ENCODE measurements at places on chromosomes 12 and 14.

GRCh38 chr12:1517007-1517406 is 77.4 kb downstream of the FBXL14 start:
- peak; percentile 82 for DNase-seq

- no peak for DNase-seq
These were observed 577.5 kb downstream of the ALG10 start for GRCh38 chr12:34599530-34600513.

GRCh38 chr14:44165286-44165685 is 341.8 kb downstream of the FSCB start:
- DNase-seq, result no peak

GRCh38 chr12:23987046-23987445 is 37.6 kb upstream of the SOX5 start:
- DNase-seq, result no peak

- DNase-seq, result no peak
These were observed 141.9 kb downstream of the KIF26A start for GRCh38 chr14:104280085-104280901.

GRCh38 chr12:64669270-64669842 is 59.1 kb downstream of the RASSF3 start:
- no peak for DNase-seq

GRCh38 chr12:120841525-120841924 is 62.6 kb downstream of the SPPL3 start:
- DNase-seq, result no peak

DNA sequence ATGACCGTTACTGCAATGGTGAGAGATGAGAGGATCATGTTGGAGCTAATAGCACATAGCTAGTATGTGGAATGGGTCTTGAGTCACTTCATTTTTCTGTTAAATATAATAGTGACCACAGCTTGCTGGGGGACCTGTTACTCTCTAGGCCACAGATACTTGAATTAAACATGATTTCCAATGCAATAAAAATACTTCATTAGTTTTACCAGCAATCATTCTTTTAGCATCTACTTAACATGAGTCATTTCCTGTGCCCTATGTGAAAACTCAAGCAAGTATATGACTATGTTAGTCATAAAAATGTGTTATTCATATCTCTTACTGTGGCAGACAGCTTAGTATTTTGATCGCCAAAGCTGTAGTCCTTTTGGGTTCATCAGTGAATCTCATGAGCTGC is 798.8 kb downstream of the SLC16A7 start:
- peak; percentile 33 for DNase-seq

DNA sequence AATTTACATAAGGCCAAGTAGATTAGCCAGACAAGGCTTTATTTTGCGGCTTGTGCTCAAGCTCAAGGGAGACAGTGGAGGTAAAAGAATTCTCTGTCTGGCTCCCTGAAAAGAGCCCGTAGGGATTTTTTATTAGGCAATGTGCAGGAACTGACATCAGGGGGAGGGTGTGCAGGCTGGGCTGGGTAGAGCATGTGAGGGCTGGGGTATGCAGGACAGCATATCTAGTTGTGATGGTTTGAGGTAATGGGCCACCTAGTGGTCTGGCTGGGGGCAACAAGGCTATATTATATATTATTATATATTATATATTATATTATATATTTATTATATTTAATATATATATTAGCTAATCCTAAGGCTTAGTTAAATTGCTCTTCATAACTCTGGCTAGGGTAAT is 102.1 kb downstream of the TMEM117 start:
- no peak for DNase-seq

DNA sequence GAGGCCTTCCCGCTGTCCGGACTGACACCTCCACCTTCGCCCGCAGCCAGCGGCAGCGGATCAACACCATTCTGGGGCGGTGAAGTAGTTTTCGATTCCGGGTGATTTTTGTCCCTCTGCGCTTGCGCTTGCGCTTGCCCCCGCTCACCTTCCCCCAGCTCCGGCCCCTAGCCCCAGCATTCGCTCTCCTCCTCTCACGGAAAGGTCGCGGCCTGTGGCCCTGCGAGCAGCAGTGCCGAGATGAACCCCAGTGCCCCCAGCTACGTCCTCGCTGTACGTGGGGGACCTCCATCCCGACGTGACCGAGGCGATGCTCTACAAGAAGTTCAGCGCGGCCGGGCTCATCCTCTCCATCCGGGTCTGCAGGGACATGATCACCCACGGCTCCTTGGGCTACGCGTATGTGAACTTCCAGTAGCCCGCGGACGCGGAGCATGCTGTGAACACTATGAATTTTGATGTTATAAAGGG is 22.7 kb upstream of the SRGAP1 start:
- no peak for DNase-seq

DNA sequence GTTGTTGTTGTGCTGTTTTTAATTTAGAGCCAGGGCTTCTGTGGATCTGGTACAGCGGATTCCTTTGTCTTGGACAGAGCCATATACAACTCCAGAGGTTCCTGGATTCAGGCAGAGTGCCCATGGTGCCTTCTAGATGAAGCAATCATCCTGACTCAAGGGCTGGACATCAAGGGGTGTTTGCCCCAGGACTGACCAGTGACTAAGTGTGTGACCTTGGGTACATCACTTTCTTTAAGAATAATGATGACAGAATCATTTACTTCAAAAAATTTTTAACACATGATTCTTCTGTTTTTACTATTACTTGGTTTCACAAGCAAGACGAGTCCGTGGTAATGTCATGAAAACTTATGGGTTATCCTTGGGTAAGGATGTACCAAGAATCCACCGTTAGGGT is 397.3 kb downstream of the ZFP36L1 start:
- DNase-seq, result peak; percentile 68

- no peak for DNase-seq
These were observed 283 bp downstream of the LMO3 start for GRCh38 chr12:16605642-16606116.

DNA sequence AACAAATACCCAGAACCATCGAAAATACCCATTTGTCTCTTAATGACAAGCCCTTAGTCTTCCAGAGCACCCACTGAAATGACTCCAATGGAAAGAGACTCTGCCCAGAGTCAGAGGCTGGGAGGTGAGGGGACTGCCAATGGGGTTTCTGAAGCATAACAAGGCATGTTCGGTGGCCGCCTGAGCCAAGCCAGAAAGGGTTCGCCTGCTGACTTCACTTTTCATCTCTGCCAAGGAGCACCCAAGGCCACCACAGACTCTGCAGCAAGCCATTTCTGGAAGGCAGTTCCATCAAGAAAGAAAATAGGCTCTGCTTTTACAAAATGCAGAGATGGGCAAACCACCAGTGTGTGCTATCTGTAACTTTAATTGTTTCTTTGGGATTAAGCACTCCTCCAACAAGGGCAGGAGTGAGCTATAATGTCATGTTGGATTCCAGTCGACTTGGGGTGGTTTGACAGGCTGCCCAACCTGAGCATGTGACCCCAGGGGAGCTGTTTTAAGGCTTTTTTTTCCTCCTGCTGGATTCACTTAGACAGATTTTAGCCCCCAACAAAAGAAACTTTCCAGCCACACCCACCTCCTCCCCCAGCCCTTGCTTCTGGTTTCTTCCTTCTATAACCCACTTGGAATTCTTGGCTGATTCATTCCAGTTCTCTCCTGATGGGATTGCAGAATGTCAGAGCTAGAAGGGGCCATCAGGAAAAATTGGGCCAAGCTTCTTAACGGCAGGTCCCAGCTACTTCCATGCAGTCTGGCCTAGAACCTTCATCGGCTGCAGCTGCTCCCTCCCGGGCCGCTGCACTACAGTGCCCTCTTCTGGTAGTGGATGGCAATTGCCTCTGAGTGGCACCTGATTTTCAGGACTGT is 24.1 kb downstream of the CKAP4 start:
- no peak for DNase-seq

DNA sequence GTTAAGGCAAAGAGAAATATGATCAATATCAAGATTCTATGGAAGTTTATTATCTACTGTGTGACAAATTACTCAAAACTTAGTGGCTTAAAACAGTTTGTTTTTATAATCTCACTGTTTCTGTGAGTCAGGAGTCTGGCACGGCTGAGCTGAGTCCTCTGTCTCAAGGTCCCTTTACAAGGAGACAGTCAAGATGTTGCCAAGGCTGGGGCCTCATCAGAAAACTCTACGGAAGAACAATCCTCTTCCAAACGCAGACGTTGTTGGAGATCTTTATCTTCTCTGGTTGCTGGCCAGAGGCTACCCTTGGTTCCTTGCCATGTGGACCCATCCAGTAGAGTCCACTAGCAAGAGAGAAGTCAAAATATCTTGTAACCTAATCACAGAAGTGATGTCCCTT is 100.6 kb upstream of the CCND2 start:
- DNase-seq, result peak; percentile 32

Data from skeletal muscle cell (primary cell).